HCEC 1CT (cell line): ENCODE measurements at places on chromosomes 12 and 14.
A peak's percentile ranks its signal among the peaks of the same experiment; 100 is the strongest.

DNA sequence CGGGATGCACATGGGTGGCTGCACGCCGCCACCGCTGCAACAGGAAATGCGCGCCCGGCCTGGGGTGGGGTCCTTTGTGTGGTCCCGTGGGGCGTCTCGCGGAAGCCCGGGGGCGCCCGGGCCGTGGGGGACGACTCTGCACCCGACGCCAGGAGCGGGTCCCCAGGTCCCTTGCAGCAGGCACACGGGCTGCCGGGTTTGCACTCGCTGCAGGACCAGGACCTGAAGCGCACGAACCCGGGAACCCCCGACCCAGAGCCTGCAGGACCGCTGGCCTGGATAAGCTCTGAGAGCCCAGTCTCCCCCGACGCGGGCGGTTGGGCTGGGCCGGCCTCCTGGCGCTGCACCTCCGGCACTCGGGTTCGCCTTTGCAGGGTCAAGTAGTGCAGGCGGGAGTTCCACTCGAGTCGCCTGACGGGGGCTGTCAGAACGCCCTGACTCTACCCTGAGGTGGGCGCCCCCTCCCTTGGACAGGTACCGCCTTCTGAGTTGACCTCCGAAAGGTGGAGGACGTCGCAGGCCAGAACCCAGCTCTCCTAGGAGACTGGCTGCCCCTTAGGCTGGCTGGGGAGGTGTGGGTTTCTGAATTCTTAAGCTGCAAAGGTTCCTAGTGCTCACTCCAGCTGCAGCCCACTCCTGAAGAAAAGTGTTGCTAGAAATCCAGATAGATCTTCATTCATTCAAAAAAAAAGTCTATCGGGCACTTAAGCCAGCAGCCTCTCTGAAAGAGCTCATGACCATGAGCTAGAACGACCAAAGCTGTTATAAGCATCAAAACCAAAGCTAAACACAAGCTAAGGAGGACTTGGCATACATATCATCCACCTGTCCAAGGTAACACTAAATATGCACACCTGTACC lies 68.0 kb downstream of the RNF34 start:
- DNase-seq, result no peak

DNA sequence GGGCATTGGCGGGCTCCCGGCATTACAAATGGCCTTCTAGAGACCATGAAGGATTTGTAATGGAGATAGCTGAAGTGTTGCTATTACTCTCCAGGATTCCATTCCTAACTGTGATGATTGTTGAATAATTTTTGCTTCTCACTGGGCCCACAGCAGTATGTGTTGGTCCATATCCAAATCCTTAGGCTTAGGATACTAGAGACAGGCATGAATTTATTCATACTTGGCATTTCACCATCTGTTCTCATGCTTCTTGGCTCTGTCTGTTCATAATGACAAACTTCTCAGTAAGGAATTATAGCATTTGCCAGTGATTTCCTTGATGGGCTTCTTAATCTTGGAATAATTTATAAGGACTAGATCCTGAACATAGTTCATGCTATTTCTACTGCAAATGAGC lies 832.9 kb downstream of the C12orf50 start:
- DNase-seq, result no peak

GRCh38 chr12:105278043-105278697 lies 42.2 kb upstream of the APPL2 start:
- peak; percentile 43 for DNase-seq

DNA sequence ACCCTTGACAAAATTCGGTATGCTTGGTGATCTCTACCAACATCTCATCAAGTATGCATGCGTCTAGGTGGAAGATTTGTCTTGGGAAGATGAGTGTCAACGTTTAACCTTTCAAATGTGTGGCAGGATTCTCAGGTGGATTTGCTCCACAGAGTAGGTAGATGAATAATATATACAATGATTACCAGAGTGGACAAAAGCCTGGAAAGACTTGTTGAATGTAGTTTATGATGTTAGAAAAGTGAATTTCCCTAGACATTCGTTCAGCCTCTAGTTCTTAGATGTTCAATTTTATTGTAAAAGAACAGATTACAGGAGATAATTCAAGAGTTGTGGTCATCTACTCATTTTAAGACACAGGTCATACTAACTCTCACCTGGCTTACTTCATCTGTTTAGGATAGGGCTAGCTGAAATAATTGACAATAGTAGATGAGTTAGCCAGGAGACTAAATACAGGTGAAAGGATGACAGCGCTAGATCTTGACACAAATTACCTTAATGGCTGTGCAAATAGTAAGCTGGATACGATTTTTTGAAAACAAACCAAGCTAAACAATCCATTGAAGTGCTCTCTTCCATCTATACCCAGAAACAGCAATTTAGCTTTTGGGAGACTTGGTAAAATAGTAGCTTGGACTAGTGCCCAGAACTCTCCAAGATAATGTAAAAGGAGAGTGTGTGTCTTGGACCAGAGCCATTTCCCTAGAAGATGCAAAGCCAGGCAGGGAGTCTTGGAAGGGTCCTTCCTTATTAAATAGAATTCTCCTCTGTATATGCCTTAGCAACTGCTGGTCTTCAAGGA lies 168.0 kb downstream of the DACT1 start:
- no peak for DNase-seq

- no peak for DNase-seq
Observed at GRCh38 chr12:10256064-10256463, 43.4 kb downstream of the GABARAPL1 start.

DNA sequence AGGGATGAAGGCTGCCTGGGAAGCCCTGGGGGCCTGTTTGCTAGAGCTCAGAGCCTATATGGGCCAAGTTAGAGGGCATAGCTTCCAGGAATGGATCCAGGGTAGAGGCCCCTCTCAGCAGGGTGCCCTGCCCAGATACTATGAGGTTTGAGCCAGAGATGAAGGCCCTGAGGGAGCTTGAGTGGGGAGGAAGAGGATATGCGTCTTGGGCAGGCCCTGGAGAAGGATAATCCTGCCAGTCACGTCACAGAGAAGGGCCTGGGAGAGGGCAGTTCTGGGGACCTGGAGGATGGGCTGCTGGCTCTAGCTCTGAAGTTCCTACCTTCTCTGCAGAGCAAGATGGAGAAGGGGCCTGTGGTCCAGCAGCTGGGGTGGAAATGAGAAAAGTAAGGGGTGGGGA lies 5.9 kb upstream of the CACNB3 start:
- DNase-seq, result no peak

GRCh38 chr12:125418902-125419564 lies 353.8 kb downstream of the AACS start:
- no peak for DNase-seq

DNA sequence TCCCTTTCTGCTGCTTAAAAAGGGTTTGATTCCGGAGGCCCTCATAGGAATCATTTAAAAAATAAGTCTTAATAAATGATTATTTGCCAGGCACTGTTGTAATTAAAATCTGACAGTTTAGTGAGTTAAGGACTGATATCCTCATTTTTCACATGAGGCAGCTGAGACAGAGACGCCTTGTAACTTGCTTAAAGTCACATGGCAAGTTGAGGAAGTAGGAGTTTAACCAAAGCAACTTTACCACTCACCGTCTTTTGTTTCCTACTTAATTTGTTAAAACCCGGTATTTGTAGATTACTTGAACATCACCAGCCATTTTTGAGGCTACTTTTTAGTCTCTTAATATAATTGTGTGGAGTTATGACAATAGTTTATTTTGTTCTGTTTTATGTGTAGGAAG lies 2.4 kb downstream of the TIGAR start:
- no peak for DNase-seq

GRCh38 chr12:44088647-44089046 lies 252.8 kb downstream of the TMEM117 start:
- no peak for DNase-seq

- peak; percentile 84 for DNase-seq
Observed at GRCh38 chr12:14948672-14949071, 10.3 kb upstream of the ERP27 start.

- no peak for DNase-seq
Observed at GRCh38 chr12:18074001-18074400, 16.0 kb downstream of the RERGL start.

DNA sequence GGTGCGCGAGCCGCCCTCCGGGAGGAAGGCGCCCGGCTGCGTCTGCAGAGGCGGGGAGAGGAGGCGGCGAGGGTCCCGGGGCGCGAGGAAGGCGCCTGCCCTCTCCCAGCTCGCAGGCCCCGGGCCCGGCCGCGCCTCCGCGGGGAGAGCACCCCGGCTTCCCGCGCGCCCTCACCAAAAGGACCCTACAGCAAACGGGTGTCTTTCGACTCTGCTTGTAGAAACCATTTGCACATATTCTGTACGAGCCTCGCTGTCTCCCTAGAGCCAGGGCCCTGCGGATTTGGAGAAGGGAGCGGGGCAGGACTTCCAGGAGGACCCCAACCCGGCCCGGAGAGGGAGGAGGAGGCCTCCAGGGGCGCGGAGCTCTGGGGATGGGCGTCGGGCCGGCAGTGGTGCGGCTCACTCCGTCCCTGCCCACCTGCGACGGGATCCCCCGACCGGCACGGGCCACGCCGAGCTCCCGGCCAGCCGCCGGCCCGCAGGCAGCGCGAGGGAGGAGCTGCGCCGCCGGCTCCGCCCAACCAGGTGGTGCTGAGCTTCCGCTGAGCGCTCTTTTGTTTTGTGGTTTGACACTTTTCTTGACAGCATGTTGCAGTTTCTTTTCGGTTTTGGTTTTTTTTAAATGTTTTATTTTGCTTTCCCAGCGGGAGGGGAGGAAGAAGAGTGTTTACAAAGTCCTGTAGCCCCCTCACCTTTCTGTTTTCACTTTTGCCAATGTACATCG lies 103.3 kb upstream of the FKBP4 start:
- no peak for DNase-seq

- no peak for DNase-seq
Observed at GRCh38 chr12:28424965-28425364, 234.7 kb downstream of the CCDC91 start.

DNA sequence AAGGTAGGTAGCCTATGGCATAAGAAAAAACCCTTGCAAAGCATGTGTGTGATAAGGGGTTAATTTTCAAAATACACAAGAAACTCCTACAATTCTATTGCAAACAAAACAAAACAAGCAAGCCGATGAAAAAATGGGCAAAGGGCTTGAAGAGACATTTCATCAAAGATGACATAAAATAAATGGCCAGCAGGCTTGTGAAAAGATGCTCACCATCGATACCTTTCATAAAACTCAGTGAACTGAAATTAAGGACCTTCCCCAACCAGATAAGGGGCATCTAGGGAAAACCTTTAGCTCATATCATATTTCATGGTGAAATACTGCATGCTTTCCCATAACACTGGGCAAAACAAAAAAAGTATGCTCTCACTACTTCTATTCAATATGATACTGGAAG lies 131.2 kb downstream of the PPM1H start:
- DNase-seq, result no peak

GRCh38 chr14:52427460-52427859 lies 113.3 kb downstream of the PTGER2 start:
- DNase-seq, result no peak

GRCh38 chr14:99538275-99538674 lies 57.1 kb downstream of the CCNK start:
- no peak for DNase-seq

DNA sequence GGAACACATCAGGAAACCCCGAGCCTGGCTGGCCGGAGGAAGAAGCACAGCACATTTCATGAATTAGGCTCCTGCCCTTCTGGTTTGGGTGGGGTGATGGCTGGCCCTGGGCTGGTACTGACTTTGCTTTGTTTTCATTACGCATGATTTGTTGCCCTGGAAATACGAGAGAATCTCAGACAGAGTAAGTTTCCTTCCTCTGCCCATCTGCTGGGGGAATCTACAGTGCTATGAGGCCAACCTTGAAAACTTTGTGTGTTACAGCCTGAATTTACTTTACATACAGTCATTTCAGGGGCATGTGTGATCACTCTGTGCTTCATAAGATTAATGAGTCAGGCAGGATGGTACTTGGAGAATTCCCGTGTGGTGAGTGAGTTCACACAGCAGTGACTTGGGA lies 20.5 kb upstream of the SLC5A8 start:
- DNase-seq, result peak; percentile 93

DNA sequence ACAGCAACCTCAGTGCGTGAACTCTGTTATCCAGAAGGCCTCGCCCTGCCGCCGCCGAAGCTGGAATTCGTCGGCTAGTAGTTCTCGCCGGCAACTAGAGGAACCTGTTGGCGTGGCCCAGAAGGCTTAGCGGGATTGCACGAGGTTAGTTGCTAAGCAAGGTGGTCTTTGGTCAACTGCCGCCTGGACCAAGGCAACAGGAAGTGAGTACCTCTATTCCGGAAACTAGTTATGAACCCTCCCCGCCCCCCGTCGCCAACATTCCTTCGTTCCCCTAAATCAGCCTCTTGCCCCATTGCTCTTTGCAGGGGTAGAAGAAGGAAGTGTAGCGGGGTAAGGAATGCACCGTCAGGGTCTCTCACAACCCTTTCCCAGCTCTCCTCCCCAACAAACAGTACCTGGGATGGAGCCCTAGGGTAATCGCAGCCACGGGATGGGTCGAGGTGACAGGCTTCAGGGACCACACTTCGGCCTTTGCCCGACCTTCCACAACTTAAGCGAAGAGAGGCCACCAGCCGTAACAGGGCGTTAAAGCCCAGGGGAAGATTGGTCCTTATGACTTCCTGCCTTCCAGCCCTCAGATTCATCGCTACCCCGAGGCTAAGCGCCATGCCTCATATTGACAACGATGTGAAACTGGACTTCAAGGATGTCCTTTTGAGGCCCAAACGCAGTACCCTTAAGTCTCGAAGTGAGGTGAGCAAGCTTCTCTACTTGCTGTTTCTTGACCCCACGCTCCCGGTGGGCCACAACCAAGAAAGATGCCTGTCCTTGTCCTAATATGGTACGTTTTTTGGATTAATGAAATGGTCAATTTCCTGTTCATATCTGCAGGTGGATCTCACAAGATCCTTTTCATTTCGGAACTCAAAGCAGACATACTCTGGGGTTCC lies at the start of gene GMPR2:
Gene GMPR2 (plus strand): TSS at position 285 of the 893 bp plus-strand sequence. CDS start 325 bp downstream, at position 610.
- DNase-seq, result peak; percentile 11

GRCh38 chr12:132724506-132725241 lies 14.0 kb downstream of the PGAM5 start:
- DNase-seq, result no peak

- no peak for DNase-seq
Observed at GRCh38 chr12:25935355-25936144, 22.9 kb upstream of the RASSF8 start.

GRCh38 chr14:100199240-100199860 lies 39.6 kb upstream of the YY1 start:
- DNase-seq, result no peak

GRCh38 chr14:84090837-84091236 lies 1439.1 kb upstream of the FLRT2 start:
- no peak for DNase-seq

GRCh38 chr12:128729628-128730121 lies 94.1 kb downstream of the SLC15A4 start:
- DNase-seq, result no peak

- DNase-seq, result no peak
Observed at GRCh38 chr12:132178801-132179401, 34.6 kb downstream of the NOC4L start.

GRCh38 chr12:43009846-43010240 lies 420.3 kb upstream of the PRICKLE1 start:
- no peak for DNase-seq

GRCh38 chr12:78938341-78939084 lies 73.9 kb downstream of the SYT1 start:
- DNase-seq, result no peak

GRCh38 chr14:100610511-100611217 lies 23.4 kb upstream of the BEGAIN start:
- DNase-seq, result peak; percentile 31

- DNase-seq, result no peak
Observed at GRCh38 chr12:9096563-9097176, 19.0 kb downstream of the A2M start.

- peak; percentile 92 for DNase-seq
Observed at GRCh38 chr12:57771236-57771872, 551 bp downstream of the METTL1 start.
